GM12891 (cell line): ENCODE measurements at places on chromosomes 4 and X.

GRCh38 chr4:89610236-89610635, 226.7 kb downstream of the SNCA start:
- DNase-seq = no peak

GRCh38 chr4:163988865-163989264, 494.4 kb downstream of the TMA16 start:
- no peak for DNase-seq

GRCh38 chr4:44100456-44100855, 348.2 kb downstream of the KCTD8 start:
- no peak for DNase-seq

GRCh38 chr4:7980036-7980435, 40.4 kb upstream of the AFAP1 start:
- DNase-seq = no peak

DNA sequence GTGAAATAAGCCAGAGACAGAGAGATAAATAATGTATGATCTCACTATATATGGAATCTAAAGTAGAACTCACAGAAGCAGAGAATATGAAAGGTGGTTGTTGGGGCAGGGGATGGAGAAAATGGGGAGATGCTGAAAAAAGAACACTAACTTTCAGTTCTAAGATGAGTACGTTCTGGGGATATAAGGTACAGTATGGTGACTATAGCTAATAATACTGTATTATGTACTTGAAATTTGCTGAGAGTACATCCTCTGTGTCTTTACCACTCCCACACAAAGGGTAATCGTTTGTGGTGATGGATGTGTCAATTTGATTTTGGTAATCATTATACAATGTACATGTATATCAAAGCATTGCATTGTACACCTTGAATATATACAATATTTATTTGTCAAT, 6.6 kb downstream of the FBXL5 start:
- DNase-seq = no peak

- DNase-seq = no peak
Measured at GRCh38 chr4:173264245-173264644, 69.9 kb downstream of the HMGB2 start.

- DNase-seq = no peak
Measured at GRCh38 chr4:38280323-38280706, 320.1 kb downstream of the PTTG2 start.

GRCh38 chrX:107760304-107761077, 15.1 kb downstream of the TSC22D3 start:
- no peak for DNase-seq

- peak; percentile 5 for DNase-seq
Measured at GRCh38 chr4:143514497-143514896, 995 bp downstream of the SMARCA5 start.

- DNase-seq = no peak
Measured at GRCh38 chr4:142095886-142096605, 459.7 kb downstream of the IL15 start.

DNA sequence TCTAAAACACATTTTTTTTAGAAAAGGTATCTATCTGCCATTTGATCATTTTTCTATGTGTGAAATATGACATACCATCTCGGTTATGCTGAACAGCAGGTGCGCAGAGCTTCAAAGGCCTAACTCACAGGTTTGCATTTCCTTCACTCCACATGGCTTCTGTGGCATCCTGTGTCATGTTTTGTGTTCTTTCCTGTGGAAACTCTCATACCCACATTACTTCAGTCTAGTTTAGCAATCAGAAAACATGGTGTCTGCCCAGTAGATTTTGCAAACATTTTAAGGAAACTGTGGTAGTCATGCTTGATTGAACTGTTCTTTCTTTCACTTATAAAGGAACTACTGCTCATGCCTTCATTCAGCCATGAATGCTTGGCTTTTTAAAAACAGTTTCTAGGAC, 11.3 kb upstream of the ARAP2 start:
- no peak for DNase-seq

DNA sequence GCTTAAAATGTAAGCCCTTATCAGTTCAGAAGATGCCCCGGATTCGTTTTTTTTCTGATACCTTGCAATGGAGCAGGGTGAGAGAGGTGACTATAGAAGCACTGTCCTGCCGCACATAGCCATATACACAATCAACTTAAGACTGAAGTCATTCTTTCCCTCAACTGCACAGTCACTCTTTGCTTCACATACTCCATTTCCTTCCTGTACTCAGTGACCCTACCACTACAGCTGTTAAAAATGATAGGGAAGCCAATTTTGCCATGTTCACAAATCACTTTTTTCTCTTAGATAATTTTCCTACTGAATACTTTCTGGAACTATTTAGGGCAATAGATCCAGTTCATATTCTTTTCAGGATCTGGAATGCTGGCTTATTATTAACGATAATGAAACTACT, 300.0 kb downstream of the ANK2 start:
- DNase-seq = no peak

GRCh38 chr4:41287005-41287404, 30.3 kb downstream of the UCHL1 start:
- DNase-seq = no peak

GRCh38 chr4:137129441-137129840, 402.9 kb downstream of the PCDH18 start:
- no peak for DNase-seq

- DNase-seq = peak; percentile 3
Measured at GRCh38 chrX:96372313-96373046, 312.2 kb upstream of the DIAPH2 start.

GRCh38 chr4:80184053-80184824, 13.1 kb upstream of the PRDM8 start:
- peak; percentile 91 for DNase-seq

GRCh38 chr4:52689096-52689495, 30.0 kb upstream of the USP46 start:
- DNase-seq = no peak

- DNase-seq = no peak
Measured at GRCh38 chrX:149758068-149758714, 15.7 kb upstream of the HSFX1 start.

GRCh38 chr4:66565801-66566200, 895.5 kb upstream of the EPHA5 start:
- DNase-seq = no peak

DNA sequence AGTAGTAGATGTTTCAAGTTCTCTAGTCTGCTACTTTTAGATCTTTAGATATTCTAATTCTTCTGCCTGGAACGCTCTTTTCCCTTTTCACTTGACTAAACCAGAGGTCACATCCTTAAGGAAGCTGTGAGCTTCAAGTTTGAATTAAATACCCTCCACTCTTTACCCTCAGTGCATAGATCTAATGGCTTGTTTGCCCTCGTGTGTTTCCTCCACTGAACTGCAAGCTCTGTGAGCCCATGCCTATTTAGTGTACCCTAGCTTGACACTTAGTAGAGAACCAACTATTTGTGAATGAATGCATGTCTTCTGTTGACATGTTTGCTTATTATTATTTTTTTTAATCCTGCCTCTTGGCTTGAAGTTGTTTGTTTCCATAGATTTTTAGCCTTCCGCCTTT, 138.3 kb downstream of the PDE5A start:
- no peak for DNase-seq

- DNase-seq = no peak
Measured at GRCh38 chr4:151417766-151418376, 8.9 kb downstream of the FHIP1A start.

GRCh38 chr4:181278941-181279340, 964.3 kb upstream of the TENM3 start:
- no peak for DNase-seq

GRCh38 chrX:110409925-110410324, 51.3 kb downstream of the RTL9 start:
- DNase-seq = no peak

DNA sequence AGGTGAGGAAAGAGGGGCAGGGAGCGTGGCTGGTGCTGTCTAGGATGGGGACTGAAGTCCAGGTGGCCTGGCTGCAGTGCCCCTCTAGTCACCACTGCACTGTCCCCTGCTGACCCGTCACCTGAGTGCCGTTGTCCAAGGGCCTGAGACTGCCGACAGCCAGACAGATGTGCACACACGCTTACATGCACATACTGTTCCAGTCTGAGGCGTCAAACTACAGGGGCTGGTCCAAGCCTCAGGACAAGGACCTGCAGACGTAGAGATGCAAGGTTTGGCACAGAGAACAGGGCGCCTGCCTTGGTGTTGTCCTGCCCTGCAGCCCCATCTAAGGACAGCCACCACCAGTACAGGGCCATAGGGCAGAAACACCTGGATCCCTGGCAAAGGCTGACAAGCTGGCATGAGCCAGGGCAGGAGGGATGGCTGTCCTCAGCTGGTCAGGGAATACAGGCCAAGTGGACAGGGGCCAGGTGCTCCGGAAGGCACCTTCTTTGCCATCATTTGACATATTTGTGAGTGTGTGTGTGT, 1.7 kb downstream of the SLC2A9 start:
- no peak for DNase-seq

DNA sequence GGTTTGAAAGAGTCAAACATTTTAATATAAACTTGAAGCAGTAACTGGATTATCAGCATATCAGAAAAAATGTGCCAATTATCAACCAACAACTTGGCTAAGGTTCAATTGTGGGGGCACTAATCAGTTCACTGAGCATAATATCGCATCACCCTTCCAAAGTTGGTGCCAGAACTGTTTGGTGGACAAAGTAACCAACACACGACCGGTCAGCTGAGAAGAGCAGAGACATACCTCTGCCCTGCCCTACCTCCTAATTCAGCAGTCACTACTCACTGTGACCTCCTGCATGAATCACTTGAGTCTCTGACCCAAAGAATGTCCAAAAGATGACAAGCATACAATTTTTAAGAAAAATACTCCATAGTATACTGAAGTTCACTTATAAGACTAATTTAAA, 53.2 kb downstream of the TSPAN5 start:
- no peak for DNase-seq

GRCh38 chr4:156336511-156336910, 382.8 kb upstream of the CTSO start:
- DNase-seq = no peak

DNA sequence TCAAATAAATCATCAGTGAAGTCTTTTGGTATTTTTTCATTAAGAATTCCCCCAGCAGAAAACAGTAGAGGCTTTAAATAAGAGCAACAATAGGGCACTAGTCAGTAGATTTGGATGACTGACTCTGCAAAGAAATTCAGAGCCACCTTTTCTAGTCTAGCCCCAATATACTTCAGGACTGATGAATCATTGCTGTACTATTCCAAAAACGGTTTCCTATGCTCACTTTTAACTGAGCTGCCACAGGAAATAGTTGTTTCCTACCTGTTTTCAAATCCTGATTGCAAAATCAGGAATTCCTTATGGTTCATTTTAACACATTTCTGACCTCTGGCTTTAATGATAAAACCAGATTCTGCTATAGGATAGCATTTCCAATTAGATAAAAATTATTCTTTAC, 171.6 kb downstream of the NR3C2 start:
- no peak for DNase-seq

GRCh38 chr4:82480771-82481505, 50.5 kb downstream of the ENOPH1 start:
- no peak for DNase-seq

- DNase-seq = no peak
Measured at GRCh38 chr4:123083646-123084045, 161.2 kb upstream of the NUDT6 start.

DNA sequence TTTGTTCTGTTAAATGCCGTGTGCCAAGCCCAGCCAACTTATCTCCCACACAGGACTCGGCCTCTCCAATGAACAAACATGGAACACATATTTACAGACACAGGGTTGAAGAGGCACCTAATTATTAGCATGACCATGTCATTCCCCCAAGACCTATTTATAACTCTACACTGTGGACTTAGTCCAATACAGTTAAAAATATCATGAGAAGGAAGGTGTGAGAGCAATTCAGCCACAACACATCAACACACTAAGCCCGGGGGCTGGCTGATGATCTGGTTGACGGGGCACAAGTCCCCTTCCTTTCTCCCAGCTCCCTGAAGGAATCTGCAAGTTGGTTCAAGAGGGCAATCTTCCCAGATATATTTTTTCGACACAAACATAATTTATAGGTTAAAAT, 28.1 kb downstream of the MANBA start:
- no peak for DNase-seq

GRCh38 chr4:186166852-186167512, 24.4 kb upstream of the CYP4V2 start:
- DNase-seq = no peak

DNA sequence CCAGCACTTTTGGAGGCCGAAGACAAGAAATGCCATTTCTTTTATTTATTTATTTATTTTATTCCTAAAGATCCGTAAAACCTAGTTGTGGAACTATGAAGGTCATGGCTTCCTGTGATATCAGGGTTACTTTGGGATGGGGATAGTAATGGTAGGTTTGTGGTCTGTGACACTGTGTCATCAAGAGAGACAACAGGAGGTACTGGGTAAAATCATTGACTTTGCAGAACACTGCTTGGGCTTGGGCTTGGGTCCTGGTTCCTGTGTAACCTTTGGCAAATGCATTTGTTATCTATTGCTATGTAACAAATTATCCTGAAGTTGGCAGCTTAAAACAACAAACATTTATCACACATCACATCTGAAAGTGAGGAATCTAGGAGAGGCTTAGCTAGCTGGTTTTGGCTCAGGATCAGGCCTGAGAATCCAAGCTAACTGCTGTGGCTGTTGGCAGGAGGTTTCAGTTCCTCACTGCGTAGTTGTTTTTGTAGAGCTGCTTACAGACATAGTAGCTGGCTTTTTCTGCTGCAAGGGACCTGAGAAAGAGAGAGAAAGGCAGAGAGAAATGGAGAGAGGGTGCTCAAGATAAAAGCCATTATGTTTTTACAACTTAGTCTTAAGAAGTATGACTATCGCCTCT, 576.4 kb upstream of the SLIT2 start:
- DNase-seq = no peak

GRCh38 chrX:27548624-27549023, 41.5 kb upstream of the DCAF8L2 start:
- DNase-seq = no peak

DNA sequence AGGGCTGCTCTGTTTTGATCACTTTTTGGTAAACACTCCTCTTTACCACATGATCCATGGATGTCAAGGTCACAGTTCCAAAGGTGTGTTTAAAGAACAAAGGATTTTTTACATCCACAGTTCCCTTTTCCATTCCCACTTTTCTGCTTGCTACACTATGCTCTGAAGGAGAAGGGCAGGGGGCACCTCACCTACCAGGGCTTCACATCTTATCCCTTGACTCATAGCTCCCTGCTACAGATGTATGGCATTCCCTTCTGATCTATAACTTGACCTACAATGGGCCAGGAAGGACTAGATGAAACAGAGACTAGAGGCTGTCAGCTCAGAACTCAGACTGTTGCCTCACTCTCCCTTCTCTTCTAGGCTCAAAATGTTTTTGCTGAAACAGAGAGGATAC, 233.1 kb upstream of the RPS6KA3 start:
- DNase-seq = no peak

- no peak for DNase-seq
Measured at GRCh38 chrX:16633754-16634153, 16.2 kb upstream of the S100G start.
